ENCODE measurements at places on chromosomes 12 and 14. TPM values are rescaled to one million over a fixed set of nuclear protein-coding genes. Genes with fewer than 3 reads are reported as not detected.

Gene CD4
- 12.8 TPM for total RNA-seq

DNA sequence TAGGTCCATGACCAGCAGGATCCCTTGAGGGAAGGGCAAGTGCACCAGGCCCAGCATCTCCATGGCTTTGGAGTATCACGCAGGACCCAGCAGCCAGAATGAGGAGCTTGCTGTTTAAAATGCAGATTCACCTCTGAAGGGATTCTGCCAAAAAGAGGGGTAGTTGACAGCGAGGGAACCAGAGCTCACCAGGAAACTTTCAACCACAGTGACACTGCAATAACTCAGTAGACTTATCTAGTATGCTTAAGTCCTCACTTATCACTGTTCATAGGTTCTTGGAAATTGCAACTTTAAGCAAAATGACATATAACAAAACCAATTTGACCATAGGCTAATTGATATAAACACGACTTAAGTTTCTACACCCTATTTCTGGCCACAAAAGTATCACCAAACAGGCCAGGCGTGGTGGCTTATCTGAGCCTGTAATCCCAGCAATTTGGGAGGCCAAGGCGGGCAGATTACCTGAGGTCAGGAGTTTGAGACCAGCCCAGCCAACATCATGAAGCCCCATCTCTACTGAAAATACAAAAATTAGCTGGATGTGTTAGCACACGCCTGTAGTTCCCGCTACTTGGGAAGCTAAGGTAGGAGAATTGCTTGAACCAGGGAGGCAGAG lies 21.4 kb upstream of the CKAP4 start:
- no peak for DNase-seq

Gene B4GALNT1
- total RNA-seq: 0.99 TPM

Gene PZP
- total RNA-seq: not detected

GRCh38 chr14:64119980-64120379 lies 174.2 kb downstream of the ESR2 start:
- no peak for DNase-seq

Gene GLIPR1L1
- total RNA-seq: not detected

Gene TRIM9
- total RNA-seq: 13.5 TPM

- no peak for DNase-seq
These were observed 39.6 kb downstream of the CCER1 start for GRCh38 chr12:90915353-90915752.

DNA sequence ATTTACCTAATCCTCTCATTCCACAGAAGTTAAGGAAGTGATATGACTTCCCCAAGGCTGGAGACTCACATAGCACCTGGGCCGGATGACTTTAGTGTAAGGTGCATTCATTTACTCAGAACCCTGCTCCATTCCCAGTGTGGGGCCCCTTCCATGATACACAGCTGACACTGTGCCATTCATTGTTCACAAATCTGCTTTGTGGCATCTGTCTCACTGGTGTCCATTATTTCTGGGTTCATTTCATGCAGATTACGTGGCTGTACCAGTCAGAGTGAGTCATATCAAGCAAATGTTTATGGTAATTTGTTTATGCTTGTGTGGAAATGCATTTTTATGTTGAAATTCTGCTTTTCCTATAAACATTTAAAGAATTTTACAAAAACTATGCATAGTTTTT lies 5.2 kb downstream of the ANO4 start:
- no peak for DNase-seq
